Skeletal muscle cell (primary cell): ENCODE measurements at places on chromosomes 6 and 20.

DNA sequence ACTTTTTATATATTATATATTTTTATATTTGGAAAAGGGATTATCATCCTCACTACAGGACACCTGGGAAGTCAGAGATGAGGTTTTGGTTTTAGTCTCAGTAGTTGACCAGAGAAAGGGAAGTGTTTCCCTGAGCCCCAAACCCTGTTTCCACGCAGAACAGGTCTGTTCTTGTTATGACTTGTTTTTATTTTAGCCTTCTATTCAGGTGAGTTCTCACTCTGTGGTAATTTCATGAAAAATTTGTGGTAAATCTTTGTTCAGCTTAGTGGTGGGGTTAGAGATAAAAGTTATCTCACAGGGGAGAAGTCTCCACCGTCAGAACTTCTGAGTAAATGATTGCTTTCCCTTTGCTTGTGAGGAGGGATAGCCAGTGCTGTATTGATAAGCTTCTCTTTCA is 224.9 kb downstream of the FARS2 start:
- DNase-seq = no peak

- DNase-seq = peak; percentile 100
Observed at GRCh38 chr6:141326426-141326825, 806.3 kb upstream of the GJE1 start.

- DNase-seq = no peak
Observed at GRCh38 chr20:37421988-37422387, 76.0 kb downstream of the SRC start.

DNA sequence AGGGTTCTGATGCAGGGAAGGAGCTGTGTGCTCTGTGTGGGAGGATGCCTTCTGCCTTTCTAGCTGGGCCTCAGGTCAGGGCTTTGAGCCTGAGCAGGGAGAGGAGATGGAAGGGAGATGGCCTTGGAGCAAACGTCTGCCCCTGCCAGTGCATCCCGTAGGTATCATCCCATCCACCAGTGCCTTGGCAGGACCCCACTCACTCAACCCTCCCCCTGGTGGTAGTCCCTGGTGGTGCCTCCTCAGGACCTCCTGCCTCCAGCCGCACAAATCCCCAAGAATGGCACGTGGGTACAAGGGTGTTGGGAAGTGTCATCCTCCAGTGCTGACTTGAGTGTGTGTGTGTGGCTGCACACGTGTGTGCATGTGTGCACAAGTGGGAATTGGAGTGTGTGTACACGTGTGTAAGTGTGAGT is 23.1 kb upstream of the MICB start:
- no peak for DNase-seq

GRCh38 chr6:110614586-110614985 is 138.2 kb upstream of the SLC22A16 start:
- no peak for DNase-seq

- peak; percentile 99 for DNase-seq
Observed at GRCh38 chr6:151067684-151068596, 171.8 kb upstream of the AKAP12 start.

- DNase-seq = no peak
Observed at GRCh38 chr6:136039185-136039584, 187.7 kb downstream of the PDE7B start.

DNA sequence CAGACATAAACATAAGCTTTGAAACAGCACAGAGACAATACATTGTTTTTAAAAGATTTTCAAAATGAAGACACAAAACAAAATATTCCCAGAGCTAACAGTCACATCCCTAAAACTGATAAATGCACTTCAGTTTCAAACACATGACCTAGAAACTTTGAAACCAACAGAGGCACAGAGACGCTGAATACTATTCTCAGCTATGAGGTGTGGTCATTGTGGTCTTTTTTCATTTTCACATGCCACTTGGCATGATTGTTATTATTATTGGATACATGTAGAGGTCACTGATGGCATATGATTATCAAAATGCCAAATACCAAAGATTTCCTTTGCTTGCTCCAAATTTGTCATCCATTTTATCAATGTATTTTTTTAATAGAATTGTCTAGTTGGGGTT is 306.9 kb downstream of the QKI start:
- DNase-seq = no peak

DNA sequence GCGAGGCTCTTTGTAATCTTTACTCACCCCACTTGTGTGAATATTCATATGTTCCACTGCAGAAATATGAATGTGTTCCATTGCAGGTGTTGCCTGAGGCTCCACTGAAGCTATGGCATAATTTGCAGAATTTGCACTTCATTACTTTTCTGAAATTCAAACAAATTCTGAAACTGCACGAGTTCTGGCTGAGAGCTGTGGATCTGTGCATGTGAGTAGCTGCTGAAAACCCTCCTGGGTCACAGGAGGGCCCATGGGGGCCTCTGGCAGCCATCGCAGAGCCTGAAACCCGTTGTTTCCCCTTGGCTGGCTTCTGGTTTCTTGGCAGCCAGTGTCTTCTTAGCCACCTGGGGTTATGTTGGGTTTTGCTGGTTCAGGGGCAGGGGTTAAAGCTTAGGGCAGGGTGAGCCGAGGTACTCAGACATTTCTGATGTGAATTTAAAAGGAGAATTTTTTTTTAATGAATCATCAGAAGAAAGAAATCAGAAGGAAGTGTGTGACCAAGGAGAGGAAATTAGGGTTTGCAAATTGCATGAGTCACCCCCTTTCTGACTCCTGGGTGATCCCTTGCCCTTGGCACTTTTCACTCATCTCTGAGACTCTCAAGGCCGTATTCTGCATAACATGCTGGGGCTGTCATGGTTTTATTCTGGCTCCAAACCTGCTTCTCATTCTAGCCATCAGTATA is 40.6 kb downstream of the TOX2 start:
- DNase-seq = peak; percentile 88

DNA sequence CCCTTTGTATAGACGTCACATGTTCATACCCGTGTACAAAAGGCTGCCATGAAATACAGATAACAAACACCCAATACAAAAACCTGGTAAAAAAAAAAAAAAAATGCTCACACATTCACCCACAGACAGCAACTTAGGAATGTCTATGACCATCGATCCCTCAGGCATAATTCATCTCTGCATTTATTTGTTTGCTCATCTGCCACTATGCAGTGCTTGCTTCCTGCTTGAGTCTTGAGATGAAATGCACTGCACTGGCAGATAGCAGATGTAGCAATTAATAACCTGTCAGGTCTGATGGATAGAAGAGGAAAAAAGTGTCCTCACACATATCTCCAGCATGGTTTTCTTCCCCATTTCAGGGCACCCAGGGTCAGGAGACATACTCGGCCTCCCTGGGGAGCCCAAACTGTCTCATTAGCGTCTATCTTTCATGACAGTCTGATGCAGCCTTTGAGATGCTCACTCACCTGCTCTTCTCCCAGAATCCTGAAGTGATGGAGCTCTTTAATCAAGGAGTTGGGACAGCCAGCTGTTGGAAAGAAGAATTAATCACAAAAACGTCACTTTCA is 295.1 kb upstream of the AGPAT4 start:
- no peak for DNase-seq

DNA sequence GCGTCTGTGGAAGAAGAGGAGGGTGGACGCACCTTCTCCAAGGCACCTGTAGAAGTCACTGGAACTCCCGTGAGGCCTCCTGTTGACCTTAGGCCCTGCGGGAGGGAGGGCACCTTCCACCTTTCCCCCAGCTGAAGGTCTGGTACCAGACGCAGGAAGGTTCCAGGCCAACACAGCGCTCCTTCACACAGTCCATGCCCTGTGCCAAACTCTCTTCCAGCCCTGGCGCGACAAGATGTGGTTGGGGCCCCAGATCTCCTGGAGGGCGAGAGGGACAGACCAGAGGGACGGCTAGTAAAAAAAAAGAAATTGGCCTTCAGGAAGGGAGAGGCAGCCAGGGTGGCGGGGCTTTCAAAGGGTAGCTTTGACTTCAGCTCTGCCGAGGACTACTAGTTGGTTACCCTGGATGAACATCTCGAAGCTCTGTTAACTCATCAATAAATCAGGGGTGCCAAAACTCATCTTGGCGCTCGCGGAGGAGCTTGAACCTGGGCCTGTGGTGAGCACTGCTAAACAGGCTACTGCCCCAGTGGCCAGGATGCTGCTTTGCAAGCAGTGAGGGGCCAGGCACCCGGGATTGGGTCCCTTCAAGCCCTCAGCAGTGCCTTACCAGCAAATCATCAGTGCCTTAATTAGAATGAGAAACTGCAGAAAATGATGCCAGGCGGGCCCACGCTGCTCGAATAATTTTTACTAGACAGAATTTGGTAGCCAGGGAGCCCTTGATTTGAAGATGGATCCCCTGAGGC is 14.9 kb downstream of the AARS2 start:
- no peak for DNase-seq

- DNase-seq = no peak
Observed at GRCh38 chr6:72466971-72467566, 154.8 kb upstream of the KCNQ5 start.

- DNase-seq = no peak
Observed at GRCh38 chr6:133817460-133818047, 71.4 kb upstream of the TCF21 start.

DNA sequence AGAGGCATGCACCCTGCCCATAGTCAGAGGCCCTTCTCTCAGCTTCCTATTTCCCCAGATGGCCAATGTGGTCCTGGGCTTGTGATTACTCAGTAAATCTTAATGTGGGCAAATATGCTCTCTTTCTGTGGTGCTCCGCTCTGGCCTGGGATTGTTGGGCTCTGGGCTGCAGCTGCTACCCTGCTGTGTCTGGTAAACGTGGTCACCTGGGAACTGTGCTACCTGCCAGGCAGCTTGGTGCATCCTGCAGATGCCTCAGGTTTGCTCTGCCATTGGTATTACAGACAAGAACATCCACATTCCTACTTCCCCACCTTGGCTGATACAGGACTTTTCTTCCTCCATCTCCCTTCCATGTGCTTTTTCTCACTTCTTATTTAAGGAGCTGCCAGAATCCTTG is 611.5 kb upstream of the IMPG1 start:
- no peak for DNase-seq

GRCh38 chr20:49990271-49990720 is 7.5 kb downstream of the SNAI1 start:
- DNase-seq = no peak

DNA sequence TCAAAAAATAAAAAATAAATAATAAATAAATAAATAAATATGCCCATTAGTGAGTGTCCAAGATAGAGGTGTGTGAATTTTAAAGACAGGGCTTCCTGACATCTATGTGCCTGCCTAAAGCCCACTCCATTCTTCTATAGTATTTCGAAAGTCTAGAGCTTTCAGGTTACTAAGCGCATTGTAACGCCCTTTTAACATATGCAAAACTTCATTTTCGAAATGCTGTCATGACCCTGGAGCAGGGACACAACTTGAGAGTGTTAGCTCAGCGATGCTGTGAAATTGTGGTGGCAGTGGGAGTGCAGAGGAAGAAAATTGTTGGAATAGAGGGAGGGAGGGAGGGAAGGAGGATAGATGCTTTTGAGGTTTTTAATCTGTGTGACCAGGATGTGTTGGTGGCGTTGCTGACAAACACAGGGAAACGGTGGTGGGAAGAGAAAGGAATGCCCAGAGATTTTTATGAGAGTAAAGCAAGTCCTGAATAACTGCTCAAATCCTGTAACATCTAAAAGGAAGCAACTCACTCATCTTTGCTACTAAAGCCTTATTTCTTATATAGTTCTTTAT is 169.3 kb downstream of the ARID1B start:
- DNase-seq = no peak

- DNase-seq = no peak
Observed at GRCh38 chr20:24389686-24390085, 79.7 kb upstream of the SYNDIG1 start.

DNA sequence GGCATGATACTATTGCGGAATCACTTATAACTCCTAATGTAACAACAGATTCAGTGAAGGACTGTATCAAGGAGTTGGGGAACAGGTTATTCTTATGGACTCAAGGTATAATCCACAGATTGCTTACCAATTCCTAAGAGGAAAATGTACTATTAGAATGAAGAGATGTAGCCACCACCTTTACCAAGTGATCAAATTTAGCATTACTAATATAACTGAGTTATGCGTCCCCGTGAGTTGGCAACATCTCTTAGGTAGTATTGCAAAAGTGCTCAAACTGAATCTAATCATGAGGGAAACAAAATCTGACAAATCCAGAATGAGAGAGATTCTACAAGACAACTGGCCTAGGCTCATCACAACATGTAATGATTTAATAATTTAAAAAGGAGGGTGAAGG is 777 bp upstream of the SNRNP48 start:
- DNase-seq = no peak

GRCh38 chr6:7893342-7893741 is 17.2 kb downstream of the TXNDC5 start:
- no peak for DNase-seq

GRCh38 chr6:5143634-5144311 is 58.6 kb downstream of the PPP1R3G start:
- peak; percentile 45 for DNase-seq

DNA sequence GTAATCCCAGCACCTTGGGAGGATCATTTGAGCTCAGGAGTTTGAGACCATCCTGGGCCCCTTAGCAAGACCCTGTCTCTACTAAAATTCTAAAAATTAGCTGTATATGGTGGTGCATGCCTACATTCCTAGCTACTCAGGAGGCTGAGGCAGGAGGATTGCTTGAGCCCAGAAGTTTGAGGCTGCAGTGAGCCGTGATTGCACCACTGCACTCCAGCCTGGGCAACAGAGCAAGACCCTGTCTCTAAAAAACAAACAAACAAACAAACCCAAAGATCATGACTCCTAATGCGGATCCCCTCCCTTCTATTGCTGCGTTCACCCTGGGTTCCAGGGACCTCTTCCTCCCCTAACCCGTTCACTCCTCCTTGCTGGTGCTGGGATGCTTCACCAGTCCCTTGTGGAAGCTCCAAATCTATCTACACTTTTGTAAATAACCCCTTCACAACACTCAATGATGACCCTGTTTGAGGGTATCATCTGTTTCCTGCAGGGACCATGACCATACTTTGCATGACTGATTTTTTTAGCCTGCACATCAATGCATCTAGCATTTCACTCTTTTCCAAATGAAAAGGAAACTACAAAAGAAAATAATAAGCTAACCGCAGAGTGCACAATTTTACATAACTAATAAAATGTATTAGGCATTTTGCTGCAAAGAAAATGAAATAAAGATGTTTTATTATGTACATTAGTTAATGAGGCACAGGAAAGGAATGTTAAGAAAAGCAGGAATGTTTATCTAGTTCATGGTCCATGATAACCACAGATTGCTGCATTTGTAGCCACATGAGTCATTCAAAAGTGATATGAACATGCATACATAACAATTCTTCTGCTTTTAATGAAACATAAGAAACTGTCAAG is 30.5 kb upstream of the IPCEF1 start:
- DNase-seq = peak; percentile 55
